ENCODE measurements at places on chromosomes 6 and 20.
A peak's percentile ranks its signal among the peaks of the same experiment; 100 is the strongest.

- DNase-seq: no peak
Observed at GRCh38 chr6:38528196-38528965, 111.3 kb downstream of the BTBD9 start.

- no peak for DNase-seq
Observed at GRCh38 chr6:112321941-112322424, 25.1 kb upstream of the RFPL4B start.

- DNase-seq: no peak
Observed at GRCh38 chr20:63483834-63484233, 11.4 kb upstream of the KCNQ2 start.

DNA sequence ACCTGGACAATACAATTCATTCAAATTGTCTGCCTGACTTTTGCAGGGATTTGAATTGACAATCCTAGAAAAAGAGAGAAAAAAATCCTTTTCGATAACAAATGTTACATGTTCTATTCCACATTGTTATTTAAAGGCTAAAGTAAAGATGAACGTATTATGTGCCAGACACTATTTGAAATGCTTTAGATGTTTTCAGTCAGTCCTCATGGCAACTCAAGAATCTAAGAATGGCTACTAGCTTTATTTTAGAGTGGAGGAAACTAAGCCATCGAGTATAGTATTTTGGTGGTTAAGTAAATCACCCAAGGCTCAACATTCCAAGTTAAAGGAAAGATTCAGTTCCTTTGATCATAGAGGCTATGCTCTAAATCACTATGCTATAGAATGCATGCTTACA, 558.6 kb upstream of the MAN1A1 start:
- no peak for DNase-seq

GRCh38 chr6:126788861-126789365, 329.6 kb upstream of the RSPO3 start:
- DNase-seq: no peak

GRCh38 chr6:147279427-147279826, 75.2 kb downstream of the STXBP5 start:
- DNase-seq: no peak

DNA sequence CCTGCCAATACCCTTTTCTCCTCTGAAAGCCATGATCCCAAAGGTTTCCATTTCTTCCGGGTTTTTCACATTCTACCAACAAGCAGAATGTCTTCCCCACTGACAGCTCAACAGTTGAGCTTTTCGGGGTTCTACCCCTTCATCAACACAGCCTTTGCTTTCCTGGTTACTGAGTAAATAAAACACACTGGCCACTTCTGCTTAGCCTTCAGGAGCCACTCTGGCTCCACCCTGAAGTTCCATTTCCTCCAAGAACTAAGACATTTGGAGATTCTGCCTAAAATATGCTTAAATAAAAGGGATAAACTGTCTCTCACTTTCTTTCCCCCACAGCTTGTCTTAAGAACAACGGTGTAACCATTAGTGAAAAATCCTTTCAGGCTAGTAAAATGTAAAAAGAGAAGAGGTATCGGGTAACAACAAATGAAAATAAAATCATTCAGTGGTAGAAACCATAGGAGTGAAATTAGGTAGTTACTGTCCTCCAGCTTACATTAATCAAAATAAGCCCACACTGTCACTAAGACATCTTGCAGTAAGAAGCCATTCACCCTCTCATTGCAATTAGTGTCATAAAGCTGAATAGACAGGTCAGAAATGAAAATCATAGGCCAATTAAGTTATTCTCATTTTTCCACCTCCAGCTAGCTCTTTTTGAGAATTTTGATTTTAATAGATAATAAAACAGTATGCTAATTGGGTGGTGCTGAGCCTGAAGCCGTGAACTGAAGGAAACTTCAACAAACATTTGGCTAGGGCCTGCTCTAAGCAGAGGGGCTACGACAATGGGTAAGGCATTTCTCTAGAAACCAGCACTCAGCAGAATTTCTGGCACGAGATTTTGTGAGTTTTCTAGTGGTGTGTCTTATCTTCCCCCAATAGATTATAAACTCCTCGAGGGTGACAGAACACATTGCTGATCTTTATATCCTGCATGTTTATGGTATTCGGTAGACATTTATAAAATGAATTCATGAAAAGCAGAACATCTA, 194.2 kb downstream of the KHDC1L start:
- DNase-seq: no peak

- peak; percentile 85 for DNase-seq
Observed at GRCh38 chr6:163392533-163392932, 22.0 kb upstream of the QKI start.

- no peak for DNase-seq
Observed at GRCh38 chr20:38809942-38810341, 4.4 kb downstream of the PPP1R16B start.

- peak; percentile 59 for DNase-seq
Observed at GRCh38 chr6:119110601-119111548, 32.4 kb upstream of the FAM184A start.

GRCh38 chr6:73123632-73124329, 101.5 kb downstream of the KHDC1L start:
- no peak for DNase-seq

GRCh38 chr20:48723308-48724264, 104.2 kb downstream of the PREX1 start:
- no peak for DNase-seq

All from RWPE1 (cell line).